Effector CD4-positive, alpha-beta T cell (primary cell): ENCODE measurements at places on chromosomes 1 and 21.

- DNase-seq = no peak
These were observed 11.5 kb upstream of the CXADR start for GRCh38 chr21:17501107-17502006.

GRCh38 chr21:20451046-20451445, 547.2 kb upstream of the NCAM2 start:
- no peak for DNase-seq

GRCh38 chr1:32702599-32703478, at the start of gene SYNC:
Gene SYNC (minus strand): TSS chr1:32702770. CDS start chr1:32702660, 110 bp downstream.
- no peak for DNase-seq

- no peak for DNase-seq
These were observed 62.7 kb upstream of the ATP1B1 start for GRCh38 chr1:169043823-169044222.

DNA sequence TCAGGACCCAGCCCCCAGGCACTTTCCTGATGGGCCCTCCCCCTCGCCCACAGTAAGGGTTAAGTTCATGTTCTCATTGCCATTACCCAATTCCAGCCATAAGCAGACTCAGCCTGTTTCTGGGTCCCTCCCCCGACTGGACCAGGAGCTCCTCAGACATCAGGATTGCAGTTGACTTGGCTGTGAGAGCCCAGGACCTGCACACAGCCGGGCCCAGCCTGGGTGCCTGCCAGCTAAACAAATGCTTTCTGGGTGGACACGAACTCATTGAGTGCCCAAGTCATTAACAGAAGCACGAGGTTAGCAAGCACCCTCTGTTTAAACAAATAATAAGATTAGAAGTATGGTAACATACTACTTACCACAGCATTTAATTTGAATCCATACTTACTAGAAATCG, 147.9 kb upstream of the POU3F1 start:
- DNase-seq = no peak

- DNase-seq = no peak
These were observed 46.1 kb downstream of the FGGY start for GRCh38 chr1:59342801-59343575.

DNA sequence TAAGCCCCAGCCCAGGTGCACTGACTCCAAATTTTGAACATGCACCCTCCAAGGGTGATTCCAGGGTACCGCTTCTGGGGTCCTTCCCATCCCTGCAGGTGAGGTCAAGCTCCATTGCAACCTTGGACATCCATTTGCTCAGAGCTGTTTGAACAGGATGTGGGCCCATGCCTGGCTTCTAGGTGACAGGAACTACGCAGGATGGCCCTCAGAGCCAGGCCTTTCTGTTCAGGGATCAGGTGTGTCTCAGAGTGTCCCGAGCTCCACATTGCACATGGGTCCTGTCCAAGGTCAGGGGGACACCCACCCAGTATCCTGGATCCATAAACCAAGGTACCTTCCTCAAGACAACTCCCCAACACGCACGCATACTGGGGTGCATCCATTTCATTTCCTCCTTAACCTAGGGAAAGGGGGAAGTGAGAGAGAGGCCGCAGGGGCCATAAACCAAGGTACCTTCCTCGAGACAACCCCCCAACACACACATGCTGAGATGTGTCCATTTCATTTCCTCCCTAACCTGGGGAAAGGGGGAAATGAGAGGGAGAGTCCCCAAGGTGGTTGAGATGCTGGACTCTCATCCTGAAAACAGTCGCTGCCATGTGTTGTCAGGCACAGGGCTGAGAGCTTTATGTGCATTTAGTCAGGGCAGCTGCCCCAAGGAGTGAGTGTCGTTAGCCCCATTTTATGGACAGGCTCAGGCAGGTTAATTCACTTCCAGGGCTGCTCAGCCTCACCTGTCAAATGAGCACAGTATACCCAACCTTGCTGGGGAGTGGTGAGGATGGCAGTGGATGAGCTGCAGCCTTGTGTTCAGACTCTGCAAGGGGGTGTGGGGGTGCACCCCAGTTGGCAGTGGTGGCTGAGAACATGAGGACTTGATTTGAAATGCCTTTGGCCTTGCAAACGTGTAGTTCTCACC, 2.1 kb downstream of the SLC66A1 start:
- no peak for DNase-seq

DNA sequence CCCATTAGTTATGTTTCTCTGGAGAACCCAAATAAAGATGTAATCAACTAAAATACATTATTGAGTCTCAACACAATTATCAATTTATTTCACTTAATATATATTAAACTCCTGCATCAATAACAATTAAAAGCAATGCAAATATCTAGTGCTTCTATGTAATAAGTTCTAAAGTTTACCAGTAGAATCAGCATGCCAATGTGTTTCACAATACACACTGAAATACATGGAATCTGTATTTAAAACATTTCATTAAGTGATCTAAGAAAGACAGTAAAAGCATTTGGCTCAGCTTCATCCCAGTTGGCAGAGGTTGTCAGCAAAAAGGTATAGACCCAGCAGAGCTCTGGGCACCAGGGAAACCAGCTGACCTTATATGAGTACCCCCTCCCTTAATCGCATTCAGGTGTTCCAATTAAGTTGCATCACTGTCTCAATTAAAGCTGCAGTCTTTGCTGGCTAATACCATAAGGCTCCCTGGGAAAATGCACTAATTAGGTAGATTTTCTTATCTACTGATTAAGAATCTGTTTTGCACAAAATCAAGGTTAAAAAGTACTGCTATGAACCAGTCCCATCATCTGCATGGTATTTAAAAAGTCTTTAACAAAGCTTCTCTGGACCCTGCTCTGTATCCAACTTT, 63.1 kb downstream of the NIBAN1 start:
- no peak for DNase-seq

DNA sequence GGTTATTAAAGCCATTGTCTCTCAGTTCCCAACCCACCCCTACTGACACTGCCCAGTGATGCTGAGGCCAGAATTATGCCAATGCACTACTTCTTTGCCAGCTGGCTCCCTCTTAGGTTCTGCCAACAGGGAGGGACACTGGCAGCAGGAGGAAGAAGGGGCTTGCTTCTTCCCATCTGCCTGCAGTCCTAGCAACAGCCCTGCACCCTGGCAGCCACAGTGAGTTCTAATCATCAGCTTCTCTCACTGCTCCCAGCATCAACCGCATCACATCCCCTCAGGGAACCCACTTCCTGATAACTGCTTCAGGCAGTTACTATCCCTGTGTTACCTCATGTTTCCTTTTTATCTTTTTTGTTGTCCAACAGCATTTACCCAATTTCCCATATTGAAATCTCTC, 86.2 kb downstream of the UBR4 start:
- DNase-seq = no peak

- DNase-seq = no peak
These were observed 36.1 kb downstream of the SLC45A1 start for GRCh38 chr1:8354038-8354437.

GRCh38 chr1:165527251-165528007, 16.4 kb upstream of the LRRC52 start:
- DNase-seq = no peak

DNA sequence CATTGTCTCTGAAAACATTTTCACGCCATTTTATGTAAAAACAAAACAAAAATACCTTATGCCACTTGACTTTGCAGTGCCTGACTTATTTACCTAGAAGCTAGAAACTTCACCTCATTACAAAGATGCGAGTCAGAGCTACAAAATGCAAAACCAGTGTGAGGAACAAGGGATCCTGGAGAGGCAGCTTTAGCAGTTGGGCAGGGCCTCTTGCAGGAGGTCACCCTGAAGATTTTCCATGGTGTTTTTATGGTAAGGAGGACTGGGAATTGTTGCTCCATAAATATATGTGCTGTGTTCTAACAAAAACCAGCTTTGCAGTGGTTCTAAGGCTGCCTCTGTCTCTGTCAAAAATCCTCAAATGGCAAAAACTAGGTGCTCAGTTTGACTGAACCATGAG, 36.4 kb upstream of the TARBP1 start:
- DNase-seq = no peak
